ENCODE measurements at places on chromosomes 3 and 15.

- DNase-seq: peak; percentile 57
These were observed 29.0 kb upstream of the FURIN start for GRCh38 chr15:90839187-90840071.

- no peak for DNase-seq
These were observed 37.6 kb upstream of the RHCG start for GRCh38 chr15:89533861-89534544.

- DNase-seq: peak; percentile 54
These were observed 76.5 kb downstream of the CD200R1L start for GRCh38 chr3:112770032-112770626.

GRCh38 chr15:50556642-50557371 lies 10.3 kb upstream of the USP50 start:
- DNase-seq: no peak

DNA sequence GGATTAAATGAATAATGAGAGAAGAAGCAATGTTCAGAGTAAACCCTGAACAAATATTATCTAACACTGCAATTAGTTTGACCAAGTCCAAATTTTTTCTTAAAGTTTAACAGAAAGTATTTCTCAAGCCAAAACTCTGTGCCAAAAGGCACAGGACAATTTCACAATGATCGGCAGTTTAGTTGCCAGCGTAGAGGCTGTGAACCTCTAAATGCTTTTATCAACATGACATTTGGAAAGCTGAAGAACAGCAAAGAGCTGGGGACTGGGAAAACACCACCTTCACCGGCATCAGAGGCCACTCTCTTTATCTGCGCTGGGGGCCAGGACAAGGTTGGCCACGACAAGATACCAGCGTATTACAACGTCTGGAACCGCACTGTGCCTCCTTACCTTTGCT lies 125.6 kb downstream of the ADAMTS17 start:
- no peak for DNase-seq

GRCh38 chr3:76827701-76828226 lies 212.1 kb upstream of the ROBO2 start:
- no peak for DNase-seq

DNA sequence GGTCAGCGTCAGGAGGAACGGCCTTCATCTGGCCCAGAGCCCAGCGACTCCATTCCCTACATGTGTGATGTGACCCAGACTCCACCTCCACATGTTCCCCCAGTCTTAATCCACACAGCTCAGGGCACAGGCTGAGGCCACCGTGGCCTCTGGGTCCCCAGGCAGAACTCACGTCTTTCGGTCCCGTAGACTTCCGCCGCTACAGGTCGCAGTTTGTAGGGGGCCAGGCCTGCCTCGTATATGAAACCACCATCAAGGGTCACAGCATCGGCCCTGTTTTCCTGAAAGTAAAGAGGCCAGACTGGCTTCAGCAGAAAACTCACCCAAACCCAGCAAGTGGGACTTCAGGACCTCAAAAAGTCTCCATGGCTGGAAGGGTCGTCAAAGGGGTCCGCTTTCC lies 8.6 kb downstream of the LTF start:
- DNase-seq: no peak

- DNase-seq: no peak
These were observed 57.2 kb upstream of the TOPAZ1 start for GRCh38 chr3:44184319-44184953.

GRCh38 chr3:158104431-158104921 lies 1.7 kb downstream of the SHOX2 start:
- no peak for DNase-seq

GRCh38 chr15:41560572-41560874 lies 1.5 kb downstream of the TYRO3 start:
- no peak for DNase-seq

DNA sequence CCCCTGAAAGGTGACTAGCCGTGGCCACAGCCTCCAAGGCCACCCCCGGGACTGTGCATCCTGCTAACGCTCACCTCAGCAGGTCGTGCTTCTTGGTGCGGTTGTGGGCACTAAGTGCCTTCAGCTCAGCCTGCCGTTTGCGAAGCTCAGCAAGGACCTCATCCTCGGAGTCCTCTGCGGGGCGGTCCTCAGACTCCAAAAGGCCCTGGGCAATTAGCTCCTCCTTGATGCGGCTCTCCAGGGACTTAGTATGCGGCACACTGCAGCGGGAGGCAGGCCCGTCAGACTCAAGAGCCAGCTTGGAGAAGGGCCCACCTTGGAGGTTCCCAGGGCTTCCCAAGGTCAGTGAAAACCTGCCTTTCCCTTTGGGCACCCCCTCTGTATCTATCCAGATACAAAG lies 8.3 kb downstream of the TADA3 start:
- no peak for DNase-seq

GRCh38 chr3:36743826-36744225 lies 20.5 kb downstream of the DCLK3 start:
- no peak for DNase-seq

DNA sequence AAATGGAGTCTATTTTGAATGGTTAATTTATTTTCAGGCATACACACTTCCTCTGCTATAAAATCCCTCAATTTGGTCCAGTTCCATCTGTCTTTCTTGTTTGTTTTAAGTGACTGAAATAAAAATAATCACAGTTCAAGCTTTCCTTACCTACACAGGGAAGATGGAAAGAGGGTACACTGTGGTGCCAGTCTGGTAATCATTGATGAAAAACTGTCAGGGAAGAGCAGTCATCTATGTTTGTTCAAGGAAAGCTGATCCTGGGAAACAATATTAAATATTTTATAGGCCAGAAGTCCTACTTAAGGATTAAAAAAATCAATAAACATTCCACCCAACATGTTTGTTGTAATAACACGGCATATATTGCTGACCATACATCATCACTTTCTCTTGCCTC lies 115.2 kb upstream of the KCNMB2 start:
- no peak for DNase-seq

- DNase-seq: no peak
These were observed 20.7 kb downstream of the TATDN2 start for GRCh38 chr3:10268930-10269329.

DNA sequence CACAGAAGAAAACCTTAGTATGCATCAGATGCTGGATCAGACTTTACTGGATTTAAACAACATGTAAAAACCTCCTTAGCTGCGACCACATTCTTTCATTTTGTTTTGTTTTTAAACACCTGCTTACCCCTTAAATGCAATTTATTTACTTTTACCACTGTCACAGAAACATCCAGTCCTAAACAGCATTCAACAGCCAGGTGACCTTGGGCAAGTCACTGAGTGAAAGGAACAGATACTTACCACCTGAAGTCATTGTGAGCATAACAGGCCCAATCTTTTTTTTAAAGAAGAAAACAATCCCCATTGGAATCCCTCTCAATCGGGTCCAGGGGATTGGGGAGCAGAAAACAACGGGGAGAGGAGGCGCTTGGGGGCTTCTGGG lies 390 bp downstream of the STARD5 start:
- no peak for DNase-seq

- DNase-seq: no peak
These were observed 7.6 kb upstream of the P2RY1 start for GRCh38 chr3:152827313-152827712.

- no peak for DNase-seq
These were observed 11.4 kb upstream of the KLHL6 start for GRCh38 chr3:183566880-183567279.

- peak; percentile 49 for DNase-seq
These were observed 16.8 kb downstream of the LPP start for GRCh38 chr3:188170461-188171459.

- no peak for DNase-seq
These were observed 7.4 kb upstream of the CCK start for GRCh38 chr3:42273361-42273760.

- DNase-seq: no peak
These were observed 61.8 kb upstream of the SEC61A1 start for GRCh38 chr3:127990461-127990860.

- no peak for DNase-seq
These were observed 18.2 kb upstream of the SNRPA1 start for GRCh38 chr15:101313041-101313761.

DNA sequence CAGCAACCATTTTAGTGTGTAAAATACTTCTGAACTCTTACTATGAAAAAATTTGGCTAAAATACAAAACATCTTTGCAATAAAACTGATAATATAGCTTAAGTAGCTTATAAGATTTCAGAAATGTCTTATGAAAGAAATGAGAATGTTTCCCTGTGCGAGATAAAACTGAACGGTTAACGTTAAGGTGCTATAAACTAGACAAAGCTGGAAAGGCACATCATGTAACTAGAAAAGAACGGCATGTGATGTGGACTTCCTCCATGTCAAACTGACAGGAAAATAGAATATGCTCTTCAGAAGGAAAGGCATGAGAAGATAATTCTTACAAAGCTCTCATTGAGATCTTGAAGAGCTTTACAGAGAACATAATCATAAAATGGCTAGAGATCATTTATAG lies 36.5 kb downstream of the NCK1 start:
- DNase-seq: no peak

DNA sequence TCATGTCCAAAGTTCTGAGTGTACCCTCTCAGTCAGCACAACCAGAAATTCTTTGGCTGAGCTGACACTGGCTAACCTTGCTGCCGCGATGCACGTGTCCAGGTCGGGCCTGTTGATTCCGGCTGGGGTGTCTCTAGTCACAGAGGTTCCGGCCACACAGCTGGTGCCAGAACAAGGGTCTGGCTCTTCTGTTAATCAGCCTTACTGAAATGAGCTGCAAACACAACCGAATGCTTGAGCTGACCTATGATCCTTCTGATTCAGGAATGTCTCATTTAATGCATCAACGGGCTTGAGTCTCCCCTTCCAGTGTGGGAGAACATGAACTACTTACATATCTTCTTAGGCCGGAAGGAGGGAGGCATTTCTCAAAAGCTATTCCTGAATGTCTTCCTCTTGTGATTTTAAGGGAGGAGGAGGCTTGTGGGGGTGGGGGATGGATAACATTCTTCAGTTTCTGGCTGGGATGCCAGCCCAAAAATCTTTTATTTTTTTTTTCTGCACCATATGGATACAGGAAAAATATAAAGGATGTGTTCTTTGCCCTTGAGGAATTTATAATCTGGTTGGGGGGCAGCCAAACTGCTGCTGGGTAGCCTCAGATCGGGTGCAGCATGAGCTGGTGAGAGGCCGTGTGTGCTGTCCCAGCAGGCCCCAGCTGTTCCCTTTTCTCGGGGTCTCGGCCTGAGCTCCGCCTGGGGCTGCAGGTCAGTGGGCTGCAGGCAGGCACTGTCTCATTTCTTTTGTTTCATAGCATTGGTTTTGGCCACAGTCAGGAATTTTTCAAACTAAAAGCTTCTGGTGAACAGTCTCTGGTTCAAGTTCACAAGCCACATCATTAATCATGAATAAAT lies 319.1 kb upstream of the TBL1XR1 start:
- no peak for DNase-seq

- peak; percentile 14 for DNase-seq
These were observed 5.1 kb downstream of the MAGEL2 start for GRCh38 chr15:23642413-23643044.

GRCh38 chr3:99974989-99975388 lies 139.3 kb downstream of the FILIP1L start:
- DNase-seq: no peak

DNA sequence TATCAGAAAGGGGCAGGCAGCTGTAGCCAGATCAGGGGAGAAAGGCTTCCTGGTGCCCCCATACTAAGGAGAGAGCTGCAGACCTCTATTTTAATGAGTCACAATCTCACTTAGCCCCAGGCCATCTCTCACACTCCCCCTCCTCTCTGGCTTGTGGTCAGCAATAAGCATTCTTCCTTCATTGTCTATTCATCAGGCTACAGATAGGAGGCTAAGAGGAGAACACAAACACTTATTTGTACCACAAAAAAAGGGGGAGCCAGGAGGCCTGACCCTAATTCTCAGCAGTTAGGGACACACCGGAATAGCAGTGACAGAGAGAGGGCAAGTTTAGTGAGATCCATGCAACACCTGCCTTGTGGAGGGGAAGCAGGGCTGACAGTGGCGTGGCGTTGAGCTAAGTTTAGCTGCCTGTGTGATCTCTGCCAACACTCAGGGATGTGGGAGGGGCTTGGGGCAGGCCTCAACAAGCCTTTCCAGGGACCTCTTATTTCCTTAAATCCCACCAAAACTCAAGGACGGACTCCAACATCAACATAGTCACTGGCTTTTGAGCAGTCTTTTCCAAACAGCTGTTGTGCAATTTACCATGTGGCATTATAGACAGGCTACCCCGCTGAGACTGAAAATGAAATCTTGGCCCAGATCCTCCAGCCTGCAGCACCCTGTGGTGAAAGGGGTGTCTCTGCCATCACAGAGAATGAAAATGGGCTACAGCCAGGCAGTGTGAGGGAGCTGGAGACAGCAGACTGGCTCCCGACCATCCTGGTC lies 191.9 kb upstream of the TSC22D2 start:
- DNase-seq: no peak

DNA sequence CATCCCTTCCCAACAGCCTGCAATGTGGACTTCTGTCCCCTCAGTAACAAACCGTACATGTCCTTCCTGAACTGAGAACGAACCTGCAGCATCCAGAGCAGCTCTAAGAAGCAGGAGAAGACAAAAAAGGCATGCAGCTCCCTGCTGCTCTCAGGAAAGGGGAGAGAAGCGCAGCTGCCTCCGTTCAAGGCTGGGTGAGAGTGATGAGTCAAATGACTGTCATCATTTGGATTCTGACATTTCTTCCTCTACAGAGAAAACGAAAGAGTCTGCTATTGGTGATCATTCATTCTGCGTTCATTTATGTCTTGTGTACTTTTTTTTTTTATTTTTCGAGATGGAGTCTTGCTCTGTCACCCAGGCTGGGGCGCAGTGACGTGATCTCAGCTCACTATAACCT lies 677.8 kb downstream of the FHIT start:
- no peak for DNase-seq

DNA sequence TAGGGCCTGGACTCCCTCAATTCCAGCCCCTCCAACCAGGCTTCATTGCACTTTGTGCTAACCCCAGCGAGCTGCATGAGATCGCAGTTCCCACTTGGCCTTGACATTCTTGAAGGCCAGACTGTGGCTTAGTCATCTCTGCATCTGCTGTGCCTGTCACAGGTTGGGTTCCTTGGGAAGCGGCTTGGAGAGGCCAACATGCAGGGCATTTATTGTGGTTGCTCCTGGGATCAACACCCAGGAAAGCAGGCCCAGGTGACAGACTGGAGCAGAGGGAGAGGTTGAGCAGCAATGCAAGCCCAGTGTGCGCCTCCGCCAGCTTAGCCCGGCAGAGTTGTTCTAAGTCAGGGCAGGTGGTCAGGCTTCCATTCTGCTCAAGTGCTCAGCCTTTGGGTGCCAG lies 10.5 kb downstream of the ABCF3 start:
- DNase-seq: no peak
